ENCODE measurements at places on chromosomes 4 and X.

GRCh38 chrX:152847281-152847680, 16.4 kb downstream of the NSDHL start:
- no peak for DNase-seq

- no peak for DNase-seq
These were observed 14.2 kb downstream of the SEPSECS start for GRCh38 chr4:25146076-25146475.

- no peak for DNase-seq
These were observed 4.4 kb downstream of the FGFBP2 start for GRCh38 chr4:15958562-15958961.

- no peak for DNase-seq
These were observed 20.6 kb upstream of the CLDN24 start for GRCh38 chr4:183342541-183343533.

DNA sequence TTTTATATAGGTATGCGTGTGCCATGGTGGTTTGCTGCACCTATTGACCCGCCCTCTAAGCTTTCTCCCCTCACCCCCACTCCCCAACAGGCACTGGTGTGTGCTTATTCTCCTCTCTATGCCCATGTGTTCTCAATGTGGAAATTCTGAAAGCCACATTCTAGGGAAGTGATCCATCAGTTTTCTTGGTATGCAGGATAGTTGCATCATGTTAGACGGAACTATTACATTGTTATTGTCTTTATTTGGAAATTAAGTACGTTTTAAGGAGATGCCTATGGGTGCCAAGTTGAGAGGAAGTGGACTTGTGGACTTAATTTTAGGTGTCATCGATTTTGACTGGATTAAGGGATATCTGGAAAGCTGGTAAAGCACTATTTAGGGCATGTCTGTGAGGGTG, 204.6 kb downstream of the RBM46 start:
- DNase-seq, result no peak

DNA sequence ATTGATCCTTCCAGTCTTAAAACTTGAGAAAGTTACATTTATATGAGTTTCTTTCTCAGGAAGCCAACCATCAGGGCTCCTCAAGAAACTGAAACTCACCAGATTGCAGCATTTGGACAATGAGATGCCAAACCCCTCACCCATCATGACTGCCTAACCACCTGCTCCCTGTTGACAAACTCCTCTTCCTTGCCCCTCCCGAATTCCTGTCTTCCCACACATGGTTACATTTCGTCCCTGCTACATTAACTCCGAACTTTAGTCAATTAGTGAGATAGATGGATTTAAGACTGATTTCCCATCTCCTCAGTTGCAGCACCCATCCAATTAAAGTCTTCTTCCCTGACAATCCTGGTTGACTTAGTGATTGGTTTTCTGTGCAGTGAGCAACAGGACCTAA, 118.7 kb downstream of the ZNF330 start:
- DNase-seq, result no peak

- no peak for DNase-seq
These were observed 836.0 kb downstream of the PDHA2 start for GRCh38 chr4:96675896-96676295.

DNA sequence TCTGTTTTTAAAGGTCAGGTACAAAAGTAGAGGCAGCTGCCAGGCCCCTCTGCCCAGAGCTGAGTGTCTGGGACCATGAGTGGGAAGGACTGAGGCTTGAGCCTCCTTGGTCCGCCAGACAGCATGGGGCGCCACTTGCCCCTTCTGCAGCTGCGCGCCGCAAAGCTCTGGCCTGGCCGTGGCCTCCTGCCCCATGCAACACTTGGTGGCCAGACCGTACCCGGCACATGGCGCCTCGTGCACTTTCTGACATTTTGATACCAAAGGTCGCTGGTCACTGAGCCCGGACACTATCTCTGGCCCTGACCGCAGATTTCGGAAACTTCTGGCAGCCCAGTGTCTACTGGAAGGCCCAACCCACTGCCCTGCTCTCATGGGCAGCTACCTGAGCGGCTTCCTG, 18.6 kb downstream of the CLTRN start:
- no peak for DNase-seq

DNA sequence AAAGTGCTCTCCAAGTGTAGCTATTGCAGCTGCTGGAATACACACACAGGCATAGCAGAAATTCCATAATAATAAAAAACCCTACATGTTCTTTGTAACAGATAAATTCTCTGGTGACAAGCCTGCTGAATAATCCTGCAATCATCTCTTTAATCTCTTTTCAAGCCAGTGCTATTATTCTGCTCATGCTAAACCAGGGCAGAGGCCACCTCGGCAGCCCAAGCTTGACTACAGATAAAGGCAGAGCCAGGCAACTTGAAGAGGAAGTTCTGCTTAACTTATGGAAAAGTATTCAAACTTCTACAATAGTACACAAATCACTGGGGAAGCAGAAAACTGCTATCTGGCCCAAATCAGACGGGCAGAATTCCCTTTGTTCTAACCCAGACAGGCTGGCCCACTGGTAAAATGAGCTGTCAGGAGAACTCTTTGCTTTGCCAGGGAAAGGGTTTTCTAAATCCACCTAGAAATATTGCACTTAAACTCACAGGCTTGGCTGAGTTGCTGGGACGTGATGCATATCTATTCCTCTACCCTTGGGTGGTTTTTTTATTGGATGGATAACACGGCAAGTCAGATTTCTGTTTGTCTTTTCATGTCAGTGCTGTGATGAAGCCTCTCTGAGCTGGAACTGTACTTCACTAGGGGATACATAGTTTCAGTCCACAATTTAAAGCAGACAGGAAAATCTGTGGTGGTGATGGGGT, 70.5 kb downstream of the GATB start:
- DNase-seq, result no peak

DNA sequence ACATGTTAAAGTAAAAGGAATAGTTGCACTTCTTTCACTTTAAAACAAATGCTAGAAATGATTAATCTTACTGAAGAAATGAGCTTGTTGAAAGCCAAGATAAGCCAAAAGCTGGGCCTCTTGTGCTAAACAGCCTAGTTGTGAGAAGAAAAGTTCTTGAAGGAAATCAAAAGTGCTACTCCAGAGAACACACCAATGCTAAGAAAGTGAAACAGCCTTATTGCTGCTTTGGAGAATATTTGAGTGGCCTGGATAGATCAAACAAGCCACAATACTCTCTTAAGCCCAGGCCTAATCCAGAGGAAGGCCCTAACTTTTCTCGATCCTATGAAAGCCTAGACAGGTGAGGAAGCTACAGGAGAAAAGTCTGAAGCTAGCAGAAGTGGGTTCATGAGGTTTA, 967.9 kb upstream of the INTU start:
- no peak for DNase-seq

DNA sequence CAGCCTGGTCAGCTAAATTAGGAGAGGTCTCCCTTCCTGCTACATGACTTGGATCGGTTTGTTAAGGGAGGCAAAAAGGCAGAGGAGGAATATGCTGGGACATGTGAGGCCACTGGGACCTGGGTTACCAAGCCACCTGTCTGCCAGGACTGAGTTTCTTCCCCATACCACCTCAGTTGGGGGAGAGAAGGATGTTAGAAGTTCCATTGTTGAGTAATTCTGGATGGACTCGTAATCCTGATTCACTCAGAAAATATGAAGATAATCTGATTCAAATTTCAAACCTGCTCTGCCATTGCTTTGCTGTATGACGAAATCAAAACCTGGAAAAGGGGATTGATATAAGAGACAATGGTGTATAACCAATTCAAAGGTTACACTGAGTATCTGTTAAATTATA, 97.4 kb upstream of the S100G start:
- peak; percentile 10 for DNase-seq

GRCh38 chr4:145935253-145936141, 3.1 kb downstream of the ZNF827 start:
- no peak for DNase-seq

DNA sequence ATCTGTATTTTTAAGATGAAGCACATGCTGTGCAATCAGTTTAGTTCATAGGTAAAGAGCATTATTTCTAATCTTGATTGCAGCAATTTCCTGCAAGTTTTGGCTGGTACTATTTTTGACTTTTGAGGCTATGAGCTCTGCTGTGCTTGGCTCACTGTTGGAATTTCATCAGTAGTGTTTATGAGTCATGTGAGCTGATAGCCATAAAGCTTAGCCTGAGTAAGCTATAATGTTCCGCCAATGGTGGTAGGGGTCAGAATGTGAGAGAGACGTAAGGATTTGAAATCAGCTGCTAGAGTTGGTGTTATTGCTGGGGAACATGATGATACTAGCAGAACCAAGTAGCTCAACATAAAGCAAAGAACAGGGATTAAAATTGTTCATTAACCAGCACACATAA, 590.9 kb upstream of the GNPDA2 start:
- peak; percentile 38 for DNase-seq

- no peak for DNase-seq
These were observed 275.4 kb downstream of the FAT4 start for GRCh38 chr4:125590158-125590557.

DNA sequence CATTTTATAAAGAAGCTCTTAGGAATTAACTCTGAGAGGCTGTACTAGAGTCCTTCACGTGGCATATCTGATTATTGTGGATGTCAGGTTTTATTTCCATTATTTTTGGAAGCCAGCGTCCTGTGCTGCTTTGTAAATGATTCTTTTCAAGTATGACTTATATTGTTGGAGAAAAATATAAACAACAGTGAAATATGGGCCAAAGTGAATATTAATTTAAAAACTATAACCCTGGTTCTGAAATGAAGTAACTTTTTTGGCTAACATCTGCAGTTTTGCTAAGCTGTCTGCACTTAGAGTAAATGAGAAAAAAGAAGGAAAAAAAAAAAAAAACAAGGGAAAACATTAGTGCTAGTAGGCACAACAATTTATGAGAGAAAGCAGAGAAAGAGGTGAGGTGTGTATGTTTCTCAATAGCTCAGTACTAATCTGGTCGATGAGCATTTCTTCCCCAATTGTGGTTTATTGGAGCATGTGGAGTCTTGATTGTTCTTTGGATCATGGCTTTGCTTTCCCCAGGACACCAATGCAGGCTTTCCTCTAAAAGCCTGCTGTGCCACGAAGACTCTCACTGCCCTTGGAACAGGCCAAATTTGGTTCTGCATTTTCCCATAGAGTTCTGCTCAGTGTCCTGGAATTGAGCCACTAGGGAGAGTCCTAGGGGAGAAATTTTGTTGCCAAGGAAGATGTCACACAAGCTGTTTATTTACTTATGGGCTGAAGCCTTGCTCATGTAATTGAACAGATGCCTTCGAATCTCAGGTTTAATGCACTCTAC, 273.3 kb downstream of the DKK2 start:
- no peak for DNase-seq

DNA sequence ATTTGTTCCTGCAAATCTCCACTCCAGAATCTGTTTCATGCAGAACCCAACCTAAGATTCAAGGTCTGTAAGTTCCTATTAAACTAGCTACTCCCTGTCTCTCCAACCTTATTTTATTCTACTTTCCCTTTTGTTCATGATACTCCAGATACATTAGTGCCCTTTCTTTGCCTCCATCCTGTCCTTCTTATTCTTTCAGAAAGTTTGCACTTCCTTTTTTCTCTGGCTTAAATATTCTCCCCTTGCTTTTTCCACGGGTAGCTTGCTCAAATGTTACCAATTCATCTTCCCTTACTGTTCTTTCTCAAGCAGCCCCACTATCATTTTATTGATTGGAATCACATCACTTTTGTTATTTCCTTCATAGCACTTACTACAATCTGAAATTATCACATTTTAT, 72.1 kb downstream of the CAMK2D start:
- DNase-seq, result no peak

DNA sequence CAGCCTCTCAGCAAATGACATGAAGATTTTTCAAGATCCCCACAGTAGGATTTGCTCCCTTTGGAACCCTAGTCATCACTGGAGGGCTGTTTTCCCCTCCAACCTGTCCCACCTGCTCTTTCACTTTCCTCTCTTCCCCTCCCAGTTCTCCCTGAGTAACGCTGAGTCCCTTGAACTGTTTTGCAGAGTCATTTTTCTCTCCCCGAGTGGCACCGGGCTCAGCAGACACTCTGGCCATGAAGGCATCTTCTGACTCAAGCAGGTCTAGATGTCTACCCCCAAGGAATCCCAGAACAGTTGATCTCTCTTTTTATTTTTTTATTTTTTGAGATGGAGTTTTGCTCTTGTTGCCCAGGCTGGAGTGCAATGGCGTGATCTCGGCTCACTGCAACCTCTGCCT, 52.2 kb downstream of the HTRA3 start:
- DNase-seq, result no peak

DNA sequence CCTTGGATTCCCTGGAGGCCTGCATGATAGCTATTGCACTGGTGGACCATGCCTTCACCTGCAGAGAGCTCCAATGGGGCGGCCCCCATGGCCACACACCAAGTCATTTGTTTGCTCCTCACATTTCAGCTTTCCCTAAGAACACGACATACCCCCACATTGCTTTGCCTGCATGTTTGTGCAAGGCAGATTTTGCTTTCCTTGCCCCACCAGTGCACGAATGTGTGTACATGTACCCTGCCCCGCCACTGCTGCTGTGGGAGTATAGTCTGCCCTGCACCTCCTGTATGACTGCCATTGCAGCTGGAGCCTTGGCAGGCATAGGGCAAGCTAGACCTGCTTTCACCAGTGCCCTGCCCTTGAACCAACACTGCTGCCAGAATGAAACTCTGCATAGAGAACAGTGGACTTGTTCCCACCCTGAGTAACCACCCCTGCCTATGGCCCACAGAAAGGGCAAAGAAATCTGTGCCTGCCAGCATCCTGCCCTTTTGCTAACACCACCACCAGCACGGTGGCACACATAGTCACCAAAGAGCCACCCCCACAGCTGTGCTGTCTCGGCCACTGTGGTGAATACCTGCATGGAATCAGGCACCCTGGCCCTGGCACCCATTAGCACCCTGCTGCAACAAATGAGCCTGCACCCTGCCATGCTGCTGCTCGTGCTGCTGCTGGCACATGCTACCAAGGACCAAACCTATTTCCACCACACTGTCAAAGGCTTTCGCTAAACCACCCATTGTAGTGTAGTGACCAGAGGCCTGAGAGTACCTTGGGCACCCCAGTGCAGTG, 661.7 kb upstream of the FAM241A start:
- no peak for DNase-seq

- DNase-seq, result peak; percentile 20
These were observed 172.7 kb upstream of the LNX1 start for GRCh38 chr4:53763813-53764597.
